Fibroblast of skin of abdomen (primary cell): ENCODE measurements at places on chromosomes 5 and 9.

GRCh38 chr5:96963267-96963666 lies 27.4 kb downstream of the LNPEP start:
- peak; percentile 57 for DNase-seq

DNA sequence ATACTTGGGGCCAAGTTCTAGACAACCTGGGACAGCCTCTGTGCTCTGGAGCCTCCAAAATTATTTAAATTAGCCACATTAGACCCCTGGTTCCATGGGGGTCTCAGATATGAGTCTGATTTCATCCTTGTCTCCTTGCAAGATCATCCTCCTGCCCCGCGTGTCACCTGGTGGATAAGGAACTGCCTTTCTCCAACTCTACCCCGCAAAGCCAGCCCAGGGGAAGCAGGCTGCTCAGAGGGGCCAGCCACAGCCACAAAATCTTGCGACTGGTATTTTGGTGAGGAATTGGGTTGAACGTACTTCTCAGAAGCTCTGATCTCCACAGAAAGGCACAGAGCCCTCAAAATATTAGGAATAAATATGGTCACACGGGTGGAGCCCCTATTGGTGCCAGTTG lies 101.2 kb downstream of the AK8 start:
- no peak for DNase-seq

DNA sequence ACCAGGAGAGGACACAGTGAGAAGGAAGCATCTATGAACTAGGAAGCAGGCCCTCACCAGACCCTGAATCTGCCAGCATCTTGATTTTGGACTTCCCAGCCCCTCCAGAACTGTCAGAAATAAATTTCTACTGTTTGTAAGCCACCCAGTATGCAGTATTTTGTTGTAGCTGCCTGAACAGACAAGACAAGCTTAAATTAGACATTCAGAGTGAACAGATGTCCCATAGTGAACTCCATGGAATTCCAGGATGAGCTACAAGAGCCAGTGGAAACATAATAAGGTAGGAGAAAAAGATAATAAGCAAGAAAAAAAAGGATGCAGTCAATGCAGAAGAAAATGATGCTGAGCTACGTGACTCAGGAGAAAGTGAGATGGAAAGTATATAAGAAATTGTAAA lies 47.8 kb upstream of the MAMDC2 start:
- DNase-seq = no peak

GRCh38 chr5:173065155-173065554 lies 9.0 kb downstream of the CREBRF start:
- no peak for DNase-seq

DNA sequence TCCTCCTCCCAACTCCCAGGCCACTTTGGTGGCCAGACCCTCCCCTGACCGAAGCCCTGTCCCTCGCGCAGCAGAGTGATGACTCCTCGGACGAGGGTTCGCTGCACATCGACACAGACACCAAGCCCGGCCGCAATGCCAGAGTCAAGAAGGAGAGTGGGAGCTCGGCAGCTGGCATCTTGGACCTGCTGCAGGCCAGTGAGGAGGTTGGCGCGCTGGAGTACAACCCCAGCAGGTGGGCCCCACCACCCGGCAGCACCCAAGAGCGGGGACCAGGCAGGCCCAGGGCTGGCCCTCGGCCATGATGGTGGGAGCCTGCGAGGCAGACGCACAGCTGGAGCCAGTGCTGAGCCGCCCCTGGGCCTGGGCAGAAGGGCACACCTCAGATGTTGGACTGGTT lies 90.6 kb downstream of the PHF2 start:
- DNase-seq = no peak

- DNase-seq = peak; percentile 26
Measured at GRCh38 chr9:112299514-112299913, 33.9 kb downstream of the PTBP3 start.

DNA sequence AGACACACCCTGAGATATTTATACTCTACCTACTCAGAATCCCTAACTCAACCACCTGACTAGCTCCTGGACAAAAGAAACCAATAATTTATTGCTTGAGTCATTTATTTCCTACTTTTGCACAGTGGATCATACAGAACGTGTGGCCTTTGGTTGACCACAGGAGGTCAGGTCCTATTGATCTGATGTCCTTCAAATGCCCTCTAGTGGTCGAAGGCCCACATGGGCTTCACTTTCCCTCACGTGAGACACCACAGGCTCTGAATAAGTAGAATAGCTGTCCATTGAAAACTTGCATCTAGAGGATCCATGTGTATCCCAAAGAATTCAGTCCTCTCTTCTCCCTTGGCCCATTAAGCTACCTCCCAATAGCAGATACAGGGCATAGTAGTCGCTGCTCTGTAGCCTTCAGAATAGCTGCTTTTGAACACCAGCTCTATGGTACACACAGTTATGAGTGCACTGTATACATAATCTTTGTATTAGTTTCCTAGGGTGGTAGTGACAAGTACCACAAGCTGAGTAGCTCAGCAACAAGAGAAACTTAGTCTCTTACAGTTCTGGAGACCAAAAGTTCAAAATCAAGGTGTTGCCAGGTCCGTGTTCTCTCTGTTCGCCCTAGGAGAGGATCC lies 177.6 kb upstream of the SMARCA2 start:
- peak; percentile 18 for DNase-seq

- no peak for DNase-seq
Measured at GRCh38 chr9:6675268-6675667, 29.7 kb upstream of the GLDC start.

- no peak for DNase-seq
Measured at GRCh38 chr5:87570366-87570765, 157.6 kb upstream of the CCNH start.

- DNase-seq = no peak
Measured at GRCh38 chr5:67720162-67720772, 495.3 kb upstream of the PIK3R1 start.

DNA sequence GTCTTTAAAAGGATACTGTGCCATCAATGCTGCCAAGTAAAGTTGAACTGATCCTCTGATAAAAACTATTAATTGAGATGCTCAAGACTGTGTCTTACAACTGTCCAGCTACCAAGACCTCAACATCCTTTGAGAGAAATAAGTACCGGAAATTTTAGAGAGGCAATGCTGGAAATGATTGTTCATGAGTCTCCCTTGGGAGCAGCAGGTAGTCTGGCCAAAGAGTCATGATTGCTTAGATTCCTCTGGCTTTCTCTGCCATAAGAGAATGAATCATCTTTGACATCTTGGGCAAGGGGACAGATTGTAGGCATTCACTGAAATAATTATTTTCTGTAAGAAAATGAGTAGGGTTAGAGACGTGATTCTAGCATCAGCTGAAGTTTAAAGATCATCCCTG lies 466.6 kb upstream of the DAB2 start:
- peak; percentile 26 for DNase-seq
